ENCODE measurements at places on chromosomes 1 and 21.

GRCh38 chr21:45839274-45839673 lies 142.3 kb upstream of the COL6A1 start:
- no peak for DNase-seq

GRCh38 chr1:9253453-9254105 lies 19.0 kb downstream of the H6PD start:
- DNase-seq, result no peak

GRCh38 chr1:30637183-30637980 lies 86.0 kb downstream of the MATN1 start:
- DNase-seq, result no peak

DNA sequence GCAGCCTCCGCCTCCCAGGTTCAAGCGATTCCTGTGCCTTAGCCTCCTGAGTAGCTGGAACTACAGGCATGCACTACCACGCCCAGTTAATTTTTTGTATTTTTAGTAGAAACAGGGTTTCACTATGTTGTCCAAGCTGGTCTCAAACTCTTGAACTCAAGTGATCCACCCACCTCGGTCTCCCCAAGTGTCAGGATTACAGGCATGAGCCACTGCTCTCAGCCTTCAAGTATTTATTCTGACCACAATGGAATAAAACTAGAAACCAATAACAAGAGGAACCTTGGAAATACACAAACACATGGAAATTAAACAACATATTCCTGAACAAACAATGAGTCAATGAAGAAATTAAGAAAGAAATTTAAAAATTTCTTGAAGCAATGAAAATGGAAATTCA lies 32.7 kb upstream of the DR1 start:
- no peak for DNase-seq

DNA sequence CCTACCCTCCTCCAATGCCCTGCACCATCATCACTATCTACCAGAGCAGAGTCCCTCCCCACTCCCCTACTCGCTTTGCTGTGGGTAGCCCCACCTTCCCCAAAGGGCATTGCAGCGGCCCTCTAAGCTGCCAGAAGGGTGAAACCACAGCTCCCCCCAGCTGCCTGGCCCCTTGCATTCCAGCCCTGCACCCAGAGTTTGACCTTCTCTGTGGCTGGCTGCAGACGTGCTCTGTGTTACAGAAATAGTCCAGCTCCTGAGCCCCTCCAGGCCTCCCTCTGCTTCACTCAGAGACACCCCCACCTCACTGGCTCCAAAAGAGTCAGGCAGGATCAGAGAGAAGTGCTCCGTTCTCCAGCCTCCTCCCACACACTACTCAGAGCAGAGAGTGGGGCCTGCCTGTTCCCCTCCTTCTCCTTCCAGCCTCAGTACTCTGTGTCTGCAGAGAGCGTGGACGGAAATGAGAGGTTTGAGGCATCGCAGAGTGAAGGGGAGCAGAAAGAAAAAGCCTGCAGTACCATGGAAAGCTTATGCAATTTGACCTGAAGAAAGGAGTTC lies 63.2 kb downstream of the PLEKHA6 start:
- no peak for DNase-seq

DNA sequence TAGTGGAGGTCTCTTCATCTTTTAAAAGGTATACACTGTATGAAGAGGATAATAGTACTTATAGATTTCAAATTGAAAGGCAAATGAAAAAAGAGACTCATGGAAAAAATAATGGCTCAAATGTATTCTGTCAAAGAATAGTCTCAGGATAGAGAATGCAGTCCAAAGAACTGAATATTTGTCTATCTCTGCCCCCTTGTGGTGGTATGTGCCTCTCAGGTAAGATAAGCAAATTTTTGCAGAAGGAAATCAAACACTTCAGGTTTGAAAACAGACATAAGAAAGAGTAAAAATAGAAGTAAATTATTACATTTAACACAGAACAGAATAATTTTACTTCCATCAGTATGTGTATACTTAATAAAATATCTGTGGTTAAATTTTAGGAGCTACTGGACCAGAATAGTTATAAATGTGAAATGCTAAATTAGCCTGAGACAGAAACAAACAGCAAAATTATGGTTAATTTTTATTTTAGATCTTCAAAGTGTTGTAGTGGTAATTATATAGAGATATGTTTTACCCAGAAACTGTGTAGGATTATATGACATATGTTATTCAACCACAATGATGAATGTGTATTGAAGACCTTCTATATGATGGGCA lies 164.4 kb upstream of the PALMD start:
- DNase-seq, result peak; percentile 19

DNA sequence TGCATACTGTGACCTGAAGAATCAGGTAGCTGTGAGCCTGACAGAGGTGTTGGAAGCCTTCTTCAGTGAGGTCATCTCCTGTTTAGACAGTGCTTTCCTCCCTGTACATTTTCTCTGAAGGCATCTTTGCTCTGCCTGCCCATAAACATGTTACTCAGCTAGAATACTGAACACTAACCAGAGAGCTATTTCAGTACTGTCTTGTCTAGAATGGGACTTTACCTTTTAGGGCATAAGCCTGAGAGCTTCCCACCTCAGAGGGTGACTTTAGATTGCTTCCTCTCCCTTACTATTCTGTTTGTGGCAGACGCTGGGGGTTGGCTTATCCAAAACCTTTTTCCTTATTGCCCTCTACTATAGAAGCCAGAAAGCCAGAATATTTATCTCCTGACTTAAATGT lies 23.3 kb upstream of the ZNF326 start:
- DNase-seq, result no peak

DNA sequence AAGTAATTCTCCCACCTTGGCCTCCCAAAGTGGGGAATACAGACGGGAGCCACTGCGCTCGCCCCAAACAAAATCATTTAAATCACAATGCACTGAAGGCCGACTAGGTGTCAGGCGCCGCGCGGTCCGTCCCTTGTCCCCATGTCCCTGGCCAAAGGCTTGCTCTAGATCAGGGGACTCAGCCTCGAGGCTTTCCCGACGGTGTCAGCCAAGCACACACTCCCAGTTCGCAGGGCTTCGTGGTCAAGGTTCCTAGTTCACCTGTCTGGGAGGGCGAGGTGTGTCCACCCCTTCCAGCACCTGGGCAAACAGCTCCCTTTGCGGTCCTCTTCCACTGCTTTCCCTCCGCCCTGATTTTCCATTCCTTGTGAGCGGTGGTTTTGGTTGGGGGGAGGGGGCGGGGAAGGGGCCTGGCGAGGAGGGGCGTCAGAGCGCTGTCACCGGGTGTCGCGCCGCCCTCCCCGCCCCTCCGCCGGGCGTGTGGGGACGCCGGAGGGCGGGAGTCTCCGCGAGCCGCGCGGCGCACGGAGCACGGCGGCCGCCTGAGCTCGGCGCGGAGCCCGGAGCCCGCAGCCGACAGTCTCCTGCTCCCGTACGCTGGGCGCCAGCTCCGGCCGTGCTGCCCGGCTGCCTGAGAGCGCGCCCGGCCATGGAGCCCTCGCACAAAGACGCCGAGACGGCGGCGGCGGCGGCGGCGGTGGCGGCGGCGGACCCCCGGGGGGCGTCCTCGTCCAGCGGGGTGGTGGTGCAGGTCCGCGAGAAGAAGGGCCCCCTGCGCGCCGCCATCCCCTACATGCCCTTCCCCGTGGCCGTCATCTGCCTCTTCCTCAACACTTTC lies at the start of gene STUM:
TSS of gene STUM (plus strand) at position 509 of the 838 bp plus-strand sequence. CDS start at position 650, 141 bp downstream.
- peak; percentile 6 for DNase-seq

GRCh38 chr21:35988416-35989137 lies 71.7 kb downstream of the SETD4 start:
- DNase-seq, result no peak

DNA sequence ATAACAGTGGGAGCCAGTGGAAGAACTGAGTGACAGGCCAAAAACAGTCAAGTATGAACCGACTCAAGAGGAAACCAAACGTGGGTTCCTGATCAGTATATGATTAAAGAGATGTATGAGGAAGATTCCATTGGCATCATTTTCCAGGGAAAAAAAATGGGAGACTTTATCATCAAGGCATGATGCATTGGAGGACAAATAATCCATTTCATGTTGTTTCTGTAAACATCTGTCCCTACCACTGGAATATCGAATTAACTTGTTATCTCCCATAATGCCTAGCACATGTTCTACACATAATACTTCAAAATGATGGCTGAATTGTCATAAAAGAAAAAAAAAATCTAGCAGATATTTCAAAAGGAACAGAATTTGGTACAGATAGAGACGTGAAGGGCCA lies 13.3 kb downstream of the FOXJ3 start:
- no peak for DNase-seq

DNA sequence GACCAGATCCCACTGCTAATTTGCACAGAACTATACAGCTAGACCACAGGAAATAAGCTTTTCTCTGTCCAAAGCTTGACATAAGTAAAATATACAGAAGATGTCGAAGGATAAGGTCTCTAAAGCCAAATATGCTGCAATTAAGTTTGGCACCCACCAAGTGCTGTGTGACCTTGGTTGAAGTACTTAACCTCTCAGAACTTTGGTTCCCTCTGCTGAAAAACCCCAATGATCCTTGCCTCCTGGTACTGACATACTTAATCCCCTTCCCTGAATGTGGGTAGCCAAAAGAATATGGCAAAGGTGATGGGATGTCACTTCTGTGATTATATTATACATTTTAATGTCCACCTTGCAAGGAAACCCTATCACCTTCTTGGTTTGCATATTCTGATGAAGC lies 290.5 kb downstream of the VAV3 start:
- DNase-seq, result no peak

- DNase-seq, result peak; percentile 82
Measured at GRCh38 chr1:234963180-234963903, 165.3 kb downstream of the TOMM20 start.

DNA sequence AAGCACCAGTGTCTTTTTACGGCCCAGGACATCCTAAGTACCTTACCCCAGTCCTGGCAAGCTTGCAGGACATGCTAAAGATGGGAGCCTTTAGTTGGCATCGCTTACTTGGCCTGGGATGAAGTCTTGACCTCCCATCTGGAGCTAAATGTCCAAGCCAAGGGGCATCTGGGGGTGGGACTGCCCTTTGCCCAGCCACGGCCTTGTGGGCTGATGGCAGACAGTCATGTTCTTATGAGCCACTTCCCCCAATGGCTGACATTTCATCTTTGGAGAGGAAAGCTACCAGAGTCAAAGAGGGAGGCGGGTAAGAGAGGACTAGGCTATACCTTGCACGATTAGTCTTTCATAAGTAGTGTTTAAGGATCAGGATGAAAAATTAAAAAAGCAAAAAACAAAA lies 32.2 kb downstream of the OPTC start:
- DNase-seq, result no peak

- no peak for DNase-seq
Measured at GRCh38 chr1:1315435-1315954, 7.1 kb downstream of the PUSL1 start.
